Stimulated activated naive B cell treated with anti-CD40 and anti-IgM and Interleukin-4, amounts not matched to agents 10 μg/mL and 1 μg/mL and 100 μg/mL, for 72 hours (primary cell): ENCODE measurements at places on chromosomes 12 and 14.

DNA sequence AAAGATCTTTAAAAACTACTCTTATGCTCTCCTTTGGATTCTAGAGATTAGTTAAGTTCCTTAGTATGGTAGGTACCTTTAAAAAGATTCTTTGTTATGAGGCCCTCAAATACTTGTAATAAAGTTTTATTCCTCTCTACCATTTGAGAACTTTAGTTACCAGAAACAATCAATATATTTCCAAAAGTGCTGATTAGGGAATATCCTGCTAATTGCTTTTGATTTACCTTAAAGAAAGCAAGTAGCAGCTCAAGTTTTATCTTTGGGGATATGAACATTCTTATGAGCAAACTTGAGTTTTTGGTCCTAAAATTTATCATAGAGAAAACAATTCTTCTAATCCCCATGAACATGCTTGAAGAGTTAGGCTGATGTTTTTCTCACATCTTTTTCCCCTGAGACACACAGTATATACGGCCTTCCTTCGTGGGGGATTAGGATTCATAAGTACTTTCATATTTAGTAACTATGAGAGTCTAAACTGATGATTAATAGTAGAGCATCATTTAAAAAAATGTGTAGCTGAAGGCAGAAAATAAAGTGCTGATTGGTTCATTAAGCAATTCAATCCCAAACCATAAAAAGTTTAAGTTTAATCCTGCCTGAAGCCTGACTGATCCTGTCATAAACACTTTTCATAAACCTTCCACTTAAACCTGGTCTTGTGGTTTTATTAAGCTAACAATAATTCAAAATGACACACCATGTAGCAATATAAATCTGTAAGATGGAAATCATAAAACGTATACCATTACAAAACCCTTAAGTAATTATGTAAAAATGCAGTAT is 380.5 kb upstream of the FBXO33 start:
- H3K4me1 ChIP-seq: no peaks in the 10 kb centered on the region
- no peak for DNase-seq
- no peak overlapping the region for H3K4me3 ChIP-seq
- no peak overlapping the region for H3K27ac ChIP-seq

DNA sequence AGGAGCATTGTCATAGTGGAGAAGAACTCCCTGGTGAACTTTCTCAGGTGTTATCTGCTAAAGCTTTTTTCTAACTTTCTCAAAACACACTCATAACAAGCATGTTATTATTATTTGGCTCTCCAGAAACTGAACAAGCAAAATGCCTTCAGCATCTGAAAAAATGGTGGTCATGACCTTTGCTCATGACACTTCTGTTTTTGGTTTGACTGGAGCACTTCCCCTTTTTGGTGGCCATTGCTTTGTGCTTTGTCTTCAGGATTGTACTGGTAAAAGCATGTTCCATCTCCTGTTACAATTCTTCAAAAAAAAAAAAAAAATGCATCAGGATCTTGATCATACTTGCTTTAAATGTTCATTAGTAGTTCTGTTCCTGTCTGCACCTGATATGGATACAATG is 1241.6 kb upstream of the USP15 start:
- no peak overlapping the region for H3K4me3 ChIP-seq
- H3K4me1 ChIP-seq: no peaks in the 10 kb centered on the region
- H3K27me3 ChIP-seq: no peaks in the 10 kb centered on the region

- peaks cover 4% of the 10 kb centered on the region for H3K36me3 ChIP-seq
- H3K4me1 ChIP-seq: peaks cover 18% of the 10 kb centered on the region
- H3K27me3 ChIP-seq: no peaks in the 10 kb centered on the region
- no peak overlapping the region for H3K4me3 ChIP-seq
- DNase-seq: no peak
Measured at GRCh38 chr12:64220046-64220445, 2.0 kb downstream of the KICS2 start.

DNA sequence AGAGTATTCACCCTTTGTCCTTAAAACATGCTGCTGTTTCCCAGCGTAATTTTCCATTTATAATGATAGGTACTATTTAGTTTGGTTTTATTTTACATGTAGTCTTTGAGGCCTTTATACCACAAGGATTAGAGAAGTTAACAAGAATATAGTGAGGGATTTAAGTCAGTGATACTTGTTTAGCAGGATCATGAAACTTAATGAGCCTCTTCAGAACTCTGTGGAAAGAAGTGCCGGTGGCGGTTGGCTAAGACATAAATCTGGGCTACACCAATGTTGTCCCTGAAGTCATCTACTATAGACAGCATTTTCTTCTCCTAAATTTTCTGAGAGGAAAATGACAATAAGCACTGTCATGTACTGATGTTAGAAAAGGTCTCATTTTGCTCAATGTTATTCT is 1226.0 kb upstream of the SEL1L start:
- no peaks in the 10 kb centered on the region for H3K27me3 ChIP-seq
- H3K36me3 ChIP-seq: no peaks in the 10 kb centered on the region
- H3K4me1 ChIP-seq: no peaks in the 10 kb centered on the region

- H3K27me3 ChIP-seq: no peaks in the 10 kb centered on the region
- no peaks in the 10 kb centered on the region for H3K4me1 ChIP-seq
- H3K4me3 ChIP-seq: no peak overlapping the region
- no peak overlapping the region for H3K27ac ChIP-seq
- no peaks in the 10 kb centered on the region for H3K36me3 ChIP-seq
Measured at GRCh38 chr12:69298947-69299346, 49.2 kb upstream of the LYZ start.
